ENCODE measurements at places on chromosomes 16 and 17.

DNA sequence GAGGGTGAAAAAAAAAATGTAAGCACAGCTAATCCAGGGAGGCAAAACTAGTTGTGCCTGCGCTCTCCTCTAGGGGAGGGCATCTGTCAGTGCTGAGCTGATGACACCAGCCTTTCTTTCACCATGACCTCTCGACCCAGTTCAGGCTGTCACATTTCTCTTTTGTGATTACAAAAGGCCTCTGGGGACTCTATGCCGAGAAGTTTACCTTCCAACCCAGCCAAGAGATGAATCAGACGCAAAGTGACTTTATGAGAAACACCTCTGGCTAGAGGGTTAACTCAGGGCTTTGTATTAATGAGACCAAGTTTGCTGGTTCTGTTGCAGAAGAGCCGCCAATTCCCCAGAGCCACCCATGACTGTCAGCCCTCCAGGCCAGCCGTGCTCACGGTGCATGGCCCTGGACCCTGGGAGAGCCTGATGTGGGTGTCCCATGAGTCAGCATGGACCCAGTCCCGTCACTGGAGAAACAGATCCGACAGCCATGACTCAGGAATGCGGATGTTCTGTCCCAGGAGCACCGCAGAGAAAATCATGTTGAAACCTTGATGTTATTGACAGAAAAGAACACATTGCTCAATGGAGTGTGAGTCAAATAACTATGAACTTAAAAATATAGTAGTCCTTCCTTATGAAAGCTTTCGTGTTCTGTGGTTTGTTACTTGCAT, 437.2 kb downstream of the HS3ST3B1 start:
- no peak for DNase-seq

- no peak for DNase-seq
Observed at GRCh38 chr16:89135971-89136765, 35.4 kb upstream of the CDH15 start.

DNA sequence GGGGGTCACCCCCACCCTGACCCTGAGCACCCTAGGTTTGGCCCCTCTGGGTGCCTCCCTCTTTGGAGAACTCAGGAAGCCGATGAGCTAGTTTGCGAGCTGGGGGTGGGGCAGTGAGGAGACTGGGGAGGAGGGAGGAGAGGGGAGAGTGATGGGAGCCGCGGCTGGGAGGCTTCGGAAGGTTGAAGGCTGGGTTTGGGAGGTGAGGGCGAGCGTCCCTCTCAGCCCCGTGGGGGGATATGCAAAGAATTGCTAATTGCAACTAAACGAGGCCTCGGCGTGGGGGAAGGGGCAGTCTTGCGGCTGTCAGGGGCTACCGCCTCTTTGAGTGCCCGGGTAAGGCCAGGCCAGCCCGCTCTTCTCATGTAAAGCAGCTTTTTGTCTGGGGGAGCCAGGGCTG, 17.6 kb upstream of the FZD2 start:
- no peak for DNase-seq

- no peak for DNase-seq
Observed at GRCh38 chr17:55168958-55169687, 95.6 kb upstream of the HLF start.

DNA sequence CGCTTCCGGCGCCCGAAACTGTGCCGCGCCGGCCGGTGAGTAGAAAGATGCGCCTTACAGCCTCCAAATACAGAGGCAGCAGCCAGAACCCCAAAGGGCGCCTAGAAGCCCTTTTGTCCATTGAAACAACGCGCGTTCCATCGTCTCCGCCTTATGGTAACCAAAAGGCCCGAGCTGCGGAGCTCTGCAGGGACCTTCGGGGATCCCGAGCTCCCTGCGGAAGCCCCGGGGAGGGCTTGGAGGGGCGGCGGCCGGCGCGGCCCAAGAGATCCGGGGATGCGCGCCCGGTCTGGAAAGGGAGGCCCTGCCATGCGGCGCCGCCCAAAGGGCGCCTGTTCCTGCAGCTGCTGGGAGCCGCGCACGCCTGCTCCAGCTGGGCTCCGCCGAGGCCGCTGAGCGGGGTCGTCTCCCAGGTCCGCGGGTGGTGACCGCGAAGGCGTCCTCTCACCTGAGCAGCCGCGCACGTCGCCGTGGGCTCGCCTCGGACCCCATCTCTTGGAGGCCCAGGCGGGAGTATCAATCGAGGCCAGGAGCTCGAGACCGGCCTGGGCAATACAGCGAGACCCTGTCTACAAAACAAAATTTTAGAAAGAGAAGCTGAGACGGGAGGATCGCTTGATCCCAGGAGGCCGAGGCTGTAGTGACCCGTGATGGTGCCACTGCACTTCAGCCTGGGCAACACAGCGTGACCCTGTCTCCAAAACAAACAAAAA, 742 bp upstream of the FBXO31 start:
- no peak for DNase-seq

Measured in activated T-cell treated with anti-CD3 and anti-CD28 coated beads, Interleukin-2, amount 50 U/mL, for 24 hours (primary cell).